ENCODE measurements at places on chromosomes 4 and X. TPM values are rescaled to one million over a fixed set of nuclear protein-coding genes. Genes with fewer than 3 reads are reported as not detected.

The TRIM61 gene
- 0.25 TPM for total RNA-seq

The SYN1 gene
- total RNA-seq: 1.6 TPM

The BMX gene
- total RNA-seq: not detected

The EGFL6 gene
- total RNA-seq: under 0.01 TPM

The NALF2 gene
- total RNA-seq: not detected

Data from mesangial cell (primary cell).